ENCODE measurements at places on chromosomes 12 and 14. TPM values are rescaled to one million over a fixed set of nuclear protein-coding genes. Genes with fewer than 3 reads are reported as not detected.
A peak's percentile ranks its signal among the peaks of the same experiment; 100 is the strongest.

DNA sequence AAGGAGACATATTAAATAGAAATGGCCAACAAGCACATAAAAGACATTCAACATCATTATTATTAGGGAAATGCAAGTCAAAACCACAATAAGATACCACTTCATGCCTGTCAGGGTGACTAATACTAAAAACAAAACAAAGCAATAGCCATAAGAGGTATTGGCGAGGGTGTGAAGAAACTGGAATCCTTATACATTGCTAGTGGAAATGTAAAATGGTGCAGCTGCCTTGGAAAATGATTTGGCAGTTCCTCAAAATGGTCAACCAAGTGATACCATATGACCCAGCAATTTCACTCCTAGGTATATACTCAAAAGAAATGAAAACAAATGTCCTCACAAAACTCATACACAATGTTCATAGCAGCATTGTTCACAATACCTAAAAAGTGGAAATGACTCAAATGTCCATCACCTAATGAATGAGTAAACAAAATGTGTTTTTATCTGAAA is 27.0 kb downstream of the GPR135 start:
- DNase-seq, result no peak

DNA sequence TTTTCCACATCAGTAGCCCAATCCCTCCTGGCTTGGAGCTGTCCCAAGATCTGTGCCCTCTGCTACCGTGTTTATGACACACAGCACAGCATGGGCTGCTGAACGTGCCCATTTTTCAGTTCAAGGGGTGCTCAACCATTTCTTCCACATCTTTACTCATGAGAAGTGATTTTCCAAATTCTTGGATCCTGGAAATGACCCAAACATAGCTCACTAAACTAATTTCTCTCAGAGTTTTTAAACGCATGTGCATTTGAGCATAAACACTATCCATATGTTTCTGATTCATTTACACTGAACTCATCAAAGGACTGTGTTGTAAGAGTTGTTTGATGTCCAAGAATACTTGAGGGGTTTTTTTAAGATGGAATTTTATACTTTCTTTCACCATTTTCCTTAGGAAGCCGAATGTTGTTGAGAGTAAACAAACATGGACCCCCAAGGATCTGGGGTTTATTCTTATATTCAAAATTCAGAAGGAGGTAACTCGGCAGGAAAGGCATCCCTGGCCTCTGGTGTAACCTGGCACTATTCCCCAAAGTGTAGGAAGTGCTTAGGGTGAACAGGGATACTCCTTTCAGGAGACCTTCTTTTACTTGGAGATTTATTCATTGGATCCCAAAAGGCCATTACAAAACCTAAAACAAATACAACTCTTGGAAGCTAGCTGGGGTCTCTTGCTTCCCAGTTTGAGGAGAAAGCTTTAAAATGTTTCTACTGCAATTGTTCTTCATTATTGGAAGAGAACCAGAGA is 215.0 kb downstream of the BMP4 start:
- DNase-seq, result no peak

- no peak for DNase-seq
Measured at GRCh38 chr14:67515386-67516079, 17.6 kb upstream of the PLEKHH1 start.

DNA sequence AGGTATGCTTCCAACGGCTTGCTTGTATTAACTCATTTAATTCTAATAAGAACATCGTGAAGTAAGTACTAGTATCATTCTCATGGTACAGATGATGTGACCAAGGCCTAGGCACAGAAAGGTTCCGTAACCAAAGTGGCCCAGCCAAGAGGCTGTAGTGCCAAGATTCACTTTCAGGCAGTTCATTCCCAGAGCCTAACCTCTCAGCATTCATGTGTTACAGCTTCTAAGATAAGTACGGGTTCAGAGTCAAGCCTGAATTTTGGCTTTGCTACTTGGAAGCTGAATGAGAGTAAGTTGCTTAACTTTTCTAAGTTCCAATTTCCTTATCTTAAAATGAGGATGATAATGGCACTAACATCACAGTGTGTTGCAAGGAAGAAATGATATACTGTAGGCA is 379.9 kb downstream of the AEBP2 start:
- DNase-seq, result no peak

DNA sequence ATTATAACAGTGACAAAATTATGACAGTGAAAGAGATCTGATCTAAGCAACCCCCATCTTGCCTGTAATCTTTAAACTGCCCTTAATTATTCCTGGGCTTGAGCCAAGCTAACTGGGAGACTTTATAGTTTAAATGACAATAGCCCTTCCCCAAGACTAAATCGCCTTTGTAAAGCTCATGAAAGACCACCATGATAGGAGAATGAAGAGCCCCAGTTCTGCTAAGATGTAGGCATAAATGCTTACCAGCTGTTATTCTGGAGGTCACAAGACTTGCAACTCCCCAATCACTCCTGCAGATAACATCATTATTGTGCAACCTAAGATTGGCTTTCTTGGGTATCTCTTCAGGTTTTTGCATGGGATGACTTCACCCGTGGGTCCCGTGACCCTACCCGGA is 599.7 kb downstream of the KCNH5 start:
- DNase-seq, result no peak

GRCh38 chr14:68450391-68451120 is 342.3 kb downstream of the ZFP36L1 start:
- DNase-seq, result no peak

- DNase-seq, result no peak
Measured at GRCh38 chr12:97301576-97301975, 161.0 kb upstream of the RMST start.

- DNase-seq, result peak; percentile 47
Measured at GRCh38 chr12:53094394-53094787, 3.1 kb upstream of the IGFBP6 start.

Gene SLCO1B3
- total RNA-seq, result not detected

Gene LRTM2
- total RNA-seq, result not detected

Gene CCDC38
- not detected for total RNA-seq
